Naive thymus-derived CD4-positive, alpha-beta T cell (primary cell): ENCODE measurements at places on chromosomes 7 and 10.

GRCh38 chr7:50872437-50872836 lies 89.7 kb upstream of the GRB10 start:
- no peaks in the 10 kb centered on the region for H3K36me3 ChIP-seq
- no peaks in the 10 kb centered on the region for H3K27me3 ChIP-seq
- no peak for DNase-seq
- no peak overlapping the region for H3K4me3 ChIP-seq
- no peak overlapping the region for H3K27ac ChIP-seq
- H3K4me1 ChIP-seq: no peaks in the 10 kb centered on the region

DNA sequence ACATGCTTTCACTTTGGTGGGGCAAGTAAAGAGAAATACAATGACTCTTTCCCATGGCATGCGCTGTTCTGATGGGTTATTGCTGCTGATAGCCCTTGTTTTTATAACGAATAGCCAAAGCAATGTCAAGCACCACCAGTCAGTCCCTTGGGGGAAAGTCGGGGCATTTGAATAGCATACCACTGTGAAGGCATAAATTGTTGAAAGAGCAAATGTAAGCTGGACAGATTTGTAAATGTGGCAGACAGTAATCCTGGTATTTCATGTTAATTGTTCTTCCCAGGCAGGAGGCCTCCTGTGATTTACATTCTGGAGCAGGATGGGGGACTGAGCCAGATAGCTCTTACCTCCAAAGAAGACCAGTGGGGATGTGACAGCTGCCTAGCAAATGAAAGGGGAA lies 293.3 kb downstream of the ADRA2A start:
- H3K4me1 ChIP-seq: no peaks in the 10 kb centered on the region
- no peak overlapping the region for H3K27ac ChIP-seq
- no peak for DNase-seq
- H3K4me3 ChIP-seq: no peak overlapping the region

GRCh38 chr10:80497187-80498077 lies 40.3 kb upstream of the SH2D4B start:
- H3K27me3 ChIP-seq: no peaks in the 10 kb centered on the region
- H3K36me3 ChIP-seq: no peaks in the 10 kb centered on the region
- peaks cover 92% of the 10 kb centered on the region for H3K4me1 ChIP-seq

DNA sequence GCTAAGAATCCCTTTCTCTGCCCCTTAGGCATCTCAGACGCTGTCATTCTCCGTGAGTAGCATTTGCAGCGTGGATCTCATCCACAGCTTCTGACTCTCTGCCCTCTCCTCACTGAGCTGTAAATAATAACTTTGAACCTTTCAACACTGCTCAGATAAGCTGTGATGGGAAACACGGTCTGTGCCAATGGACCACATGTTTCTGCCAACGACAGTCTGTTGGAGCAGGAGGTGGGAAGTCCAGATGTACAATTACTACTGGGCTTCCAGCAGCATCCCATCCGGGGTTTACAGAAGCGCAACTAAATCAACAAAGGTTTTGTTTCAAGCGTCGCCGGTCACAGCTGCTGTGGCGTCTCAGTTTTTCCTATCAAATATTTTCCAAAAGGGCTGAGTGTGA lies 1110.6 kb downstream of the TYW1 start:
- H3K27me3 ChIP-seq: no peaks in the 10 kb centered on the region
- no peaks in the 10 kb centered on the region for H3K4me1 ChIP-seq
- H3K27ac ChIP-seq: no peak overlapping the region

- H3K36me3 ChIP-seq: no peaks in the 10 kb centered on the region
- no peak overlapping the region for H3K4me3 ChIP-seq
- H3K4me1 ChIP-seq: no peaks in the 10 kb centered on the region
- no peak for DNase-seq
- H3K27ac ChIP-seq: no peak overlapping the region
These were observed 144.2 kb downstream of the CTTNBP2 start for GRCh38 chr7:117728890-117729624.

DNA sequence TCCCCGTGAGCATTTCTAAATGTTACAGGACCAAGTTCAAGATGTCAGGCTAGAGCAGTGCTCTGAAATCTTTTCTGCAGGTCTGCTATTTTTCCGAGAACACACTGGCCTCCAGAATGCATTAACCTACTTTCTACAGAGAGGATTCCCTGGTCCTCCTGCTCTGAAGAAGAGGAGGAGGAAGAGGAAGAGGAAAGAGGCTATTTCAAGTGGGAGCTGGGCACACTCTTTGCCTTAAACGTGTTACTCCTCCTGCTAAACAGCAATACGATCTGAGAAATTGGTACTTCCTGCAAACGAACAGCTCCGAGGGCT lies 157.4 kb downstream of the FRMD4A start:
- no peaks in the 10 kb centered on the region for H3K36me3 ChIP-seq
- no peak overlapping the region for H3K27ac ChIP-seq
- peaks cover 8% of the 10 kb centered on the region for H3K27me3 ChIP-seq
- DNase-seq: no peak
- H3K4me3 ChIP-seq: peak overlapping the region; percentile 65
- peaks cover 4% of the 10 kb centered on the region for H3K4me1 ChIP-seq

DNA sequence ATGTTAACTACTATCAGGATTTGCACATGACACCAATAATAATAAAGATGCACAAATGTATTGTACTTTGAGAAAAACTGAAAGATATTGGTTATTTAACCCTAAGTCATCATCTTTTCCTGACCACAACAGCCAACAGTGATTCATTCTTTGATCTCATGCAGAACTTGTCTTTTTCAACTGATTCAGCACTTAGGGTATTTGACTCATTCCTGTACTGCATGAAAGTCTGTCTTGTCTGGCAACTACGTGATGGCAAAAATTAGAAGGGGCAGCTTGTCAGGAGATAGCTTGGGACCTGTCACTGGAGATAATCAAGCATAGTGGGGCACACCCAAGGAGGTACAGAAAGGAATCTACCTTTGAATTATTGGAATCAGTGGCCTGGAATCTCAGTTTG lies 77.8 kb upstream of the LRRC17 start:
- no peaks in the 10 kb centered on the region for H3K4me1 ChIP-seq
- no peaks in the 10 kb centered on the region for H3K36me3 ChIP-seq
- no peaks in the 10 kb centered on the region for H3K27me3 ChIP-seq
- no peak overlapping the region for H3K27ac ChIP-seq
- no peak overlapping the region for H3K4me3 ChIP-seq

DNA sequence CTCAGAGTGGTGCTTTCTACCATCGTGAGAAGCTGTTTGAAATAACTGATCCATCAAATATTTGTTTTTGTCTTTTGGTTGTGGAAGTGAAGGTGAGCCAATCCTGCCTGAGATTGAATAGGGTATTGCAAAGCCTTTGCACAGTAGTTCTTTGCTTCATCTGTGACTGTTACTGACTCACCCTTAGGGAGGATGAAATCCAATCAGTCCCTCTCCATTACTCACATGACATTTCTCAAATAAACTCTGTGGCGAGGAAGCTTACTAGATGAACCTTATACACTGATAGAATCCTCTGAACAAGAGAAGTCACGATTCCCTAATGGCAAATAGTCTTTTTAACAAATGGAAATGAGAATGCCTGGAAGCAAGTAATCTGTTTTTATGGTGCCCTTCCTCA lies 31.9 kb downstream of the HEPACAM2 start:
- no peaks in the 10 kb centered on the region for H3K36me3 ChIP-seq
- no peaks in the 10 kb centered on the region for H3K27me3 ChIP-seq
- H3K4me3 ChIP-seq: no peak overlapping the region
- no peak overlapping the region for H3K27ac ChIP-seq
- DNase-seq: no peak

- no peaks in the 10 kb centered on the region for H3K4me1 ChIP-seq
- no peak overlapping the region for H3K4me3 ChIP-seq
- H3K27me3 ChIP-seq: no peaks in the 10 kb centered on the region
These were observed 93.1 kb upstream of the STEAP4 start for GRCh38 chr7:88399696-88400240.

- no peaks in the 10 kb centered on the region for H3K27me3 ChIP-seq
- no peaks in the 10 kb centered on the region for H3K36me3 ChIP-seq
- no peak overlapping the region for H3K4me3 ChIP-seq
- no peak for DNase-seq
These were observed 63.9 kb downstream of the CCDC71L start for GRCh38 chr7:106597014-106597413.

- H3K36me3 ChIP-seq: no peaks in the 10 kb centered on the region
- no peak overlapping the region for H3K27ac ChIP-seq
- H3K4me3 ChIP-seq: no peak overlapping the region
- H3K4me1 ChIP-seq: no peaks in the 10 kb centered on the region
- DNase-seq: no peak
- H3K27me3 ChIP-seq: no peaks in the 10 kb centered on the region
These were observed 714.0 kb upstream of the GHITM start for GRCh38 chr10:83425306-83425705.

DNA sequence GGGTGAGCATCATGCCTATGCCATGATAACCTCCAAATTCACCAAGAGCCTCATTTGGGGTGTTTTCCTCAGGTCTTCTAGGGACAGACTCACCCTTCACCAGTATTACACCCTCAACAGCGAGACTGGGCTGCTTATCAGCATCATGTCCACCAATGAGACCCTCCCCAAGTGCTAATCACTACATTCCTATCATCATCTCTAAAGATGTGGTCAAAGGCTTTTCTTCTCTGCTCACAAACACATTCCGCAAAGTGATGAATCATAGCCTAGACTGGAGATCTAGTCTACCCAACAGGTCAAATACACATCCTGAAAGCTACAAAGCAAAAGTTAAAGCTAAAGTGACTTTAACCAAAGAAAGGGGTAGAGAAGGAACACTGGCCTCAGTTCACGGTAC lies 75.3 kb upstream of the C7orf33 start:
- DNase-seq: no peak
- no peak overlapping the region for H3K4me3 ChIP-seq
- no peaks in the 10 kb centered on the region for H3K4me1 ChIP-seq
- no peak overlapping the region for H3K27ac ChIP-seq
- no peaks in the 10 kb centered on the region for H3K27me3 ChIP-seq
- no peaks in the 10 kb centered on the region for H3K36me3 ChIP-seq

DNA sequence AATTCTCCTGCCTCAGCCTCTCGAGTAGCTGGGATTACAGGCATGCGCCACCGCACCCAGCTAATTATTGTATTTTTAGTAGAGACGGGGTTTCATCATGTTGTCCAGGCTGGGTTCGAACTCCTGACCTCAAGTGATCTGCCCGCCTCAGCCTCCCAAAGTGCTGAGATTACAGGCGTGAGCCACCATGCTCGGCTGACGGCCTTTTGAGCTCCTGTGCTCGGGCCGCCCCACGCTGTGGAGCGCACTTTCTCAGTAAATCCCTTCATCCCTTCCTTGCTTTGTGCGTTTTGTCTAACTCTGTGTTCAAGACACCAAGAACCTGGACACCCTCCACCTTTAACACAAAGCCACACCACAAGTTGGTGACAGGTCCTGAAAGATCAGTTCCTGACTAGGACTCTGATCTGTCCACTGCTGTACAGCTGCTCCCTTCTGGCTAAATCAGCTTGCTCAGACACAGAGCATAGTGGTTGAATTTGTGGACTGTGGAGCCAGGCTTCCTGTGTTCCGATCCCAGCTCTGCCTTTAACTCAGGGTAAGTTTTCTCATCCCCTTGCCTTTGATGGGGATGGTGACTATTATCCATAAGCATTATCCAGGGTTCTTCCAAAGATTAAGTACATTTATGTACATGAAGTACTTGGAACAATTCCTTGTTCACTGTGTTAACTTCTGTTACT lies 20.1 kb downstream of the CHST3 start:
- H3K27me3 ChIP-seq: no peaks in the 10 kb centered on the region
- H3K4me3 ChIP-seq: no peak overlapping the region
- H3K4me1 ChIP-seq: no peaks in the 10 kb centered on the region
- no peaks in the 10 kb centered on the region for H3K36me3 ChIP-seq

- H3K27ac ChIP-seq: no peak overlapping the region
- no peak overlapping the region for H3K4me3 ChIP-seq
- no peaks in the 10 kb centered on the region for H3K27me3 ChIP-seq
These were observed 9.0 kb upstream of the COMTD1 start for GRCh38 chr10:75244487-75245353.

DNA sequence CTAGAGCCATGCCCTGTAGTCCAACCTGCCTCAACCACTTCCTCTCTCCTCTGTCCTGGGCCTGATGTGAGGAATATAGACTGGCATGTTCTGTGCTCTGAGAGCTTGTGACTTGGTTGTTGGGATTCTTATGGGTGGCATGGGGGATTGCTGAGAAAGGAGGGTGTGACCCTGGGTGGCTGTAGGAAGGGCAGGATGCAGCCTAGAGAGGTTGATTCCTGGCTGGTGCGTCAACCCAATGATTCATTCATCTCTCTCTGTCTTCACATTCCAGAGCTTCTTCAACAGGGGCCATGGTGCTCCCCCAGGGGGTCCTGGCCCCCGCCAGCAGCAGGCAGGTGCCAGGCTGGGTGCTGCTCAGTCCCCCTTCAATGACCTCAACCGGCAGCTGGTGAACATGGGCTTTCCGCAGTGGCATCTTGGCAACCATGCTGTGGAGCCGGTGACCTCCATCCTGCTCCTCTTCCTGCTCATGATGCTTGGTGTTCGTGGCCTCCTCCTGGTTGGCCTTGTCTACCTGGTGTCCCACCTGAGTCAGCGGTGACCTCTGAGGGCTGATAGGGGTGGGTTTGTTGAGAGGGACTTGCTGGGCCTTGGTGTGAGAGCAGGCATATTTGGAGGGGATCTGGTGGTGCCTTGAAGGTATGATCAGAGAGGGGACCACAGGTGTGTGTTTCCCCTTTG lies 2.6 kb downstream of the FAM241B start:
- DNase-seq: no peak
- peaks cover 22% of the 10 kb centered on the region for H3K4me1 ChIP-seq
- no peaks in the 10 kb centered on the region for H3K27me3 ChIP-seq

DNA sequence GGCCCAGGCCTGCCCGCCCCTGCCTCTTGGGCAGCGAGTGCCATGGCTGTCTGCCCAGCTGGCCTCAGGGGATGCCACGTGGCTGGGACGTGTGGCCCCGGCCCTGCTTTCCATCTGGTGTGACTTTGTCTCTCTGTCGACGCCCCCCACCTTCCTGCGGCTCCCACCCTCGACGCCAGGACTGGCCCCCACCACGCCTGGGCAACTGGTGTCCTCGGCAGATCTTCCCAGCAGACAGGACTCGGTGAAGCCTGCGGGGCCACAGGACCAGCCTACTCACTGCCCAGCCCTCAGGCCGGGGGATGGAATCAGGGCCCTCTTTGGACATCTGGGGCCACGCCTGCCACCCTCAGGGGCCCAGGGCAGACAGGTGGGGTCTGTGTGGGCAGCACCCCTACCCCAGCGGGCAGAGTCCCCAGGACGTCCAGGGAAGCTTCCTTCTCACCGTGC lies 55.1 kb downstream of the UNCX start:
- no peaks in the 10 kb centered on the region for H3K4me1 ChIP-seq
- DNase-seq: no peak
- H3K36me3 ChIP-seq: no peaks in the 10 kb centered on the region
- no peak overlapping the region for H3K4me3 ChIP-seq
- H3K27ac ChIP-seq: no peak overlapping the region
- no peaks in the 10 kb centered on the region for H3K27me3 ChIP-seq

GRCh38 chr10:125037145-125037877 lies 95.4 kb downstream of the ZRANB1 start:
- H3K27me3 ChIP-seq: no peaks in the 10 kb centered on the region
- H3K4me1 ChIP-seq: no peaks in the 10 kb centered on the region
- H3K4me3 ChIP-seq: no peak overlapping the region
- no peak for DNase-seq
- no peak overlapping the region for H3K27ac ChIP-seq
- H3K36me3 ChIP-seq: no peaks in the 10 kb centered on the region
